ENCODE measurements at places on chromosomes 2 and 18.

DNA sequence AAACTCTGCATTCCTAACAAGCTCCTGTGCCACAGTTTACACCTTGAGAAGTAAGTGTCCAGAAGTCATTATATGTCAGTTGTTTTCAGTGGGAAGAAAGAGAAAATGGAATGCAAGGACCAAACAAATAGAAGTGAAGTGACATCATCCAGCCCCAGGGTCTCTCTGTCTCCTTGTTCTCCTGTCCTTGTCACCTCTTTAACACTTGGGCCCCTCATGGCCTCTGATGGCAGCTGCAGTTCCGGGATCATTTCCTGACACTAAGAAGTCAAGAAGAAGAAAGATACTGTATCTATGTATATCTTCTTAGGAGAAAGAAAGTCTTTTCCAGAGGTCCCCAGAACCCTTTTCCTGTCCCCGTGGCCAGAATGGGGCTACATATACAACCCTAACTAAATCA, 2.8 kb upstream of the CFAP221 start:
- no peak for DNase-seq

DNA sequence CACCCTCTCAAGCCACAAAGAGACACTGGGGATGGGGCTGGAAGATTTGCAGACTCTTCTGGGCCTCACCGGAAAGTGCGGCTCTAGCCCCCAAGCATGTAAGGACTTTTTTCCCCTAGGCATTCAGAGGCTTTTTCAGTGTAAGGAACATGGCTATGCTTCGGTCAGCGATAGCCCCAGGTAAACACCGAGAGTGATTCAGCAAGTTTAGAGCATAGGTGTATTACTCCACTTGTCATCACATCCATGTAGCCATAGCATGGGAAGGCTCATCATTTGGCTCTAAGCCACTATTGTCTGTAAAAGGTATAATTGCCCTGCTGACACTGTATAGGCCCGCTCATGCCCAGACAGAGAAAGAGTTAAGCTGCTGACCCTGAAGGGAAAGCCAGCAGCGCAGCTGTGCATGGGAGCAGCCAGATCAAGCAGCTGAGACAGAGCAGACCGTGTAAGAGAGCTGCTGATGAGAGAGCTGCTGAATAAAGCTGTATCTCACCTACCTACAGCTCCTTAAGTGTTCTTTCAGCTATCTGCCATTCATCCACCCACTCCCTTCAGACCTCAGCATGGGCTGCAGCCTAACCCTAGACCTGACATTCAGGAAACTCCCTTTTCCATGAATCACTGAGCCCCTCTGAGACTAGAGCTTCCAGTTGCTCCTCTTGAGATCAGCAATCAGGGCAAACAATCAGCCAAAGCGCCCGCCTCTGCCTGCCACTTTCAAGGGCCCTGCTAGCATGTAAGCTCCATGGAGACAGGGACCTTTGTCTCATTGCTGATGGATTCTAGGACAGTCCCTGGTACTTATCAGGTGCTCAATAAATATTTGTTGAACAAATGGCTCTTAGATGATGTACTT, 25.5 kb downstream of the LGALSL start:
- DNase-seq: no peak

DNA sequence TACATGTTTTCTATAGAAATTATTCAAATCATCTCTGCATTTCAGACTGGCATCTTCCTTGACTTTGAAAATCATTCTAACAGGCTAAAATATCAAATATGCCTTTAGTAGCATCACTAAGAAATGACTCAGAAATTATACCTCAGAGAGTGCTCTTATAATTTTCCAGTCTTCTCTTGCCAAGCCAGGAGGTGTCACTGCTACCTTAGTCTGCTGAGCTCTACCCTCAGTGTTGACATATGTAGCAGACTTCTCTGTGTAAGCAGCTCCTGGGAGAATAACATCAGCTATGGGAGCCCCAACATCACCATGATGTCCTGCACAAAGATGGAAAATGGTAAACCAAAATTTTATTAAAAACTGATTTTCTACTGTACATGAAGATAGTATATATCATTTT, 31.6 kb downstream of the NDUFS1 start:
- DNase-seq: no peak

GRCh38 chr2:3442185-3442584, 62.7 kb downstream of the TRAPPC12 start:
- DNase-seq: no peak

DNA sequence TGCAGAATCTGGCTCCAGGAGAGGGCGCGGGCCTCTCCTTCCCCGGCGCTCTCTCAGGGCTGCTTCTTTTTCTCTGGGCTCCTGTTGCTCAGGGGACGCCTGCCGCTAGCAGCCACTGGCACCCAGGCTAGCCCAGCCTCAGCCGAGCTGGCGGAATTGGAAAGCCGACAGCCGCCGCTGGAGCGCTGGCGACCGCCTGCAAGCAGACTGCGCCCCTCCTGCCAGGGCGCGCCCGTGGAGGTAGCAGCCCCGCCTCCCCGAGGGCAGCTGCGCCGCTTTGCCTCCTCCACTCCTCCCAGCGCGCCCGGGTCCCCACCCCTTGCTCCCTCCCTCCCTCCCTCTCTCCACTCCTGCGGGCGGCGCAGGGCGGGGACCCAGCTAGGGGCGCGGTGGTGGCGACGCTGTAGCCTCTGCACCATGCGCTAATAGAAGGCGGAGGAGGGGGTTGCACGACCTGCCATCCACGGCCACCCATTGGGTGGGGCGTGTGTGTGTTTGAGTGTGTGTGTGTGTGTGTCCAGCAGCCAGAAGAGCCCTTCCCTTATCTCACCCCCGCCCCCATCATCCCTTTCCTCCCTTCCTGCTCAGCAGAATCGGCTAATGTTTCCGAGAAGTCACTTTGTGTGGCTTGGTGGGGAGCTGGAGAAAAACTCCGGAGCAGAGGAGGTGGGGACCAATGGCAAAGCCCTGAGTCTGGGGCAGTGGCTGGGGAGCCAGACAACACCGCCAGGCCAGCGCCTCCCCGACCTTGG, at the start of gene SCN9A:
TSS of gene SCN9A (minus strand) at position 209 of the 752 bp plus-strand sequence. CDS start 64,188 bp downstream, outside the sequence.
- DNase-seq: peak; percentile 6

- DNase-seq: peak; percentile 58
These were observed 622 bp upstream of the KCMF1 start for GRCh38 chr2:84970210-84970867.

DNA sequence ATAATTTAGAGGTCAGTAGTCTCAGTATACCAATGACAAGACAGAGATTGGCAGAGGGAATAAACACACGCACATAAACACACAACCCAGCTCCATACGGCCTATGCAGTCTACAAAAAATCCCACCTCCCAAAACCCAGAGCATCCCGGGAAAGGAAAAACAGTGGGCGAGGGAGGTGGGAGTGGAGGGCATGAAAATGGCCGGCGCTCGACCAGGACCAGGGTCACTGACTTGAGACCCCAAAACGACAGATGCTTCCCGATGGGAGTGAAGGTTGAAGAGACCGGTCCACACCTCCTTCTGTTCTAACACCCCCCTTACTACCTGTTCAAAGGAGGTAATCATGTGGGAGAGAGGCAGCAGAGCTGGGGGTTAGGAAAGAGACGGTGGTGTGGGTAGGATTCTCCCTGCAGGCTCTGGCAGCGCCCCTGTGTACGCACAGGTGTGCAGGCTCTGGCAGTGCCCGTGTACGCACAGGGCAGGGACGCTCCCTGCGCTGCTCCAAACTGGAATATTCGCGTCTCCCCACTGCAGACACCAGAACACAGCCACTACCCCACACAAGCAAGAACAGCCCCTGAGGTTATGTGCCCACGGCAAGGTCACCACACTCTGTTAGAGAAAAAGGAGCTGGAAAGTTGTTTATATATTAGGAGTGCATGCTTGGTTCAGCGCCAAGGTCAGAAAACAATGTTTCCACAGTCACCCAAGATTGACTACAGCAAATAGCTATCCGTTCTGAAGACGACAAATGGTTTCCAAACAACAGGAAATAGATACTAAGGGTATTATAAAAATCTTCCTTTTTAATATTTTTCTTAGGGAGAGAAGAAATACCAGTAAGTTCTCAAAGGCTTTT, 67.9 kb downstream of the EIPR1 start:
- DNase-seq: no peak

DNA sequence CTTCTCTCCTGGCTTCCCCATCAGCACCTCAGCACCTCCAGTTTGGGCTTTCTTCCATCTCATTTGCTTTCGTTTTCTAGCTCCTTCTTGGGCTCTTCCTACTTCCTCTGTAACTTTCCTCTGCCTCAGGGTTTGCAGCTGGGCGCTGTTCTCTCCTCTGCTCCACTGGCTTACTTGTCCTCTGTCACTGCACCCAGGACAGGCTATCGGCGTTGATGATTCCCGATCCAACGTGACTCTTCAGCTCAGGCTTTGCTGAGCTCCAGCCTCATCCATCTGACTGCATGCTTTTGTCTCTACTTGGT, 362.4 kb downstream of the CYRIA start:
- DNase-seq: no peak

GRCh38 chr2:233982421-233983121, 65.4 kb downstream of the TRPM8 start:
- DNase-seq: no peak

DNA sequence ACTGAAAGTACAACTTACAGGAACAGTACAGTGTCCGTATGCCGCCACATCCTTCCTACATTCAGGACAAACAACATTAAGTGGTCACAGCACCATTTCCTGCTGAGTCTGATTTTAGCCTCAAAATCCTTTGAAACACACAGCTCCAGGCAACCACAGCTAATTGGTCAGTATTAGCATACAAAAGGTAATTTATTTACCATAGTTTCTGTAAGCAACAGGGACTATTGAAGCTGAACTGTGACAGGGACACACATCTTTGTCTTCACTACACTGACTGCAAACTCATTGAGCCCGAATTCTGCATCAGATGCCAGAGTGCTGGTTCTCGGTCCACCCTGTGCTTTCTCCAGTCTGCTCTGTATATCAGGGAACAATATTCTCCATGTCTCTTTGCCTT, 151.8 kb downstream of the ST6GAL2 start:
- DNase-seq: no peak

DNA sequence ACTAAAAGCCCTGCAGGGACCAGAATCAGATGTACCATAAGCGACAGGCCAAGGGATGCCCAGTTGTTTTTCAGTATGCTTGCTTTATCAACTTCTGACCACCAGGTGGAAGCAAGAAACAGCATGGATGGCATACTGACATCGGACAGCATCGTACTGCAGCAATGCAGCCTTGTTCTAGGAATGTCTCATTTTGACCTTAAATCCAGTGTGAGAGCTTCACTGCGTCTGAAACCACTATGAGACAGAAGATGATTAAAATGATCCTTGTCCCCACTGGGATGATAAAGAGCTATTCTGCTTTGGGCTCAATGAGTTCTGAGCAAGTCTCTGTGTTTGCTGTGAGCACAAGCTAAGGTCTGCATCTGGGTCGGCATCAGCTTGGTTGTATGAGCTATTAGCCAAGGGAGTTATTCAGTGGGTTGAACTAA, 54.3 kb downstream of the CDK15 start:
- no peak for DNase-seq

DNA sequence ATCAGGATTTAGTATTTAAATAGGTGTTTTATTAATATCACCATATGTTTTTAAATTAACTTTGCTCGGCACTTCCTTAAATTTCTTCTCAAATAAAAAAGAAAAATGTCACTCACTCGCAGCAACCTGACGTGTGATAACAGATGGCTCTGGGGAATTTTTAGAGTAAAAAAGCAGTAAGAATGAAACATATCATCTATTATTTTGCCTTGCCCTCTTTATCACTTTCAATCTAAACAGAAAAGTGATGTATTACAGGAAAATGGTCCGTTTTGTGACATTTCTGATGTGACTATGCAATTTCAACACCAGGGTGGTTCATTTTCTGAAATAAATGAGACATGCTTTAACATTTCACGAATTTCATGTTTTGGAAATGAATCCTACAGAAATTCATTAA, 1368.0 kb upstream of the LRRTM1 start:
- DNase-seq: no peak

- no peak for DNase-seq
These were observed 18.1 kb downstream of the ZNF516 start for GRCh38 chr18:76476665-76477561.

- DNase-seq: no peak
These were observed 57.7 kb downstream of the THADA start for GRCh38 chr2:43538034-43538670.

- DNase-seq: no peak
These were observed 1389.1 kb upstream of the TMEFF2 start for GRCh38 chr2:193583638-193584400.

- no peak for DNase-seq
These were observed 14.0 kb downstream of the TYMS start for GRCh38 chr18:671405-671804.

GRCh38 chr2:192535956-192536921, 341.5 kb upstream of the TMEFF2 start:
- DNase-seq: no peak

- DNase-seq: no peak
These were observed 225.7 kb upstream of the SPOPL start for GRCh38 chr2:138275881-138276280.

- no peak for DNase-seq
These were observed 41.6 kb downstream of the TOGARAM2 start for GRCh38 chr2:29022679-29023078.

DNA sequence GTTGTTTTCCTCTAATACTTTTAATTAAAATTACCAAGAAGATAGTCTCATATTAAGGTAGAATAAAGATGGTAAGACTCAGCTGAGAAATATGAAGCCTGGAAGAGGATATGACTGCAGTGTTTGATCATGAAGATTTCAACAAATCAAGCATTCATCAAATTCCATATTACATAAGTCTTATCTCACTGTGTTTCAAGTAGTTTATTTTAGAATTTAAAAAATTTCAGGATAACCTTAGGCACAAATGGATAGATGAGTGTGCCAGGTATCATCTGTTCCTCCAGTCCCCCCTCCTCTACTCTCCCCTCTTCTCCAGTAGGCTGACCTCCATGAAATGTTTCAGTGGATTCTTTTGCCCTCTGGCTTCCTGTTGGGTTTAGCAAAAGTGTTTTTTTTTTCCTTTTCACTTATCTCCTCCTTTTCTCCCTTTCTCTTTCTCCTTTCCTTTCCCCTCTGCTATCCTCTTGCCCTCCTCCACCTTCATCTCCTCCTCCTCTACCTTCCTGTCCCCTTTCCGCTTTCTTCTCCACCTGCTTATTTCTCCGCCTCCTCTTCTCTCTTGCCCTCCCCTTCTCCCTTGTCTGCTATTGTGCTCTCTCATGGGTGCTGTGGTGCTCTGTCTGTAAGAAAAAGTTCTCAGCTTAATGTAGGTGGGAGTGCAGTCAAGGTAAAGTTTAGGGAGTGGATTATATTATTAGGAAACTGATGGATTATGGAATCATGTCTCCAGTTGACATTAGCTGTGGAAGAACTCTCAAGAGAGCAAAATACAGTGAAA, 72.8 kb downstream of the ABI2 start:
- no peak for DNase-seq

Data from activated T-cell treated with anti-CD3 and anti-CD28 coated beads for 48 hours (primary cell).